Activated CD4-positive, alpha-beta T cell treated with anti-CD3 and anti-CD28 coated beads, Interleukin-2, amount 50 U/mL, for 4 hours (primary cell): ENCODE measurements at places on chromosomes 7 and 10.

- DNase-seq: no peak
Observed at GRCh38 chr10:110686047-110686446, 41.9 kb downstream of the RBM20 start.

DNA sequence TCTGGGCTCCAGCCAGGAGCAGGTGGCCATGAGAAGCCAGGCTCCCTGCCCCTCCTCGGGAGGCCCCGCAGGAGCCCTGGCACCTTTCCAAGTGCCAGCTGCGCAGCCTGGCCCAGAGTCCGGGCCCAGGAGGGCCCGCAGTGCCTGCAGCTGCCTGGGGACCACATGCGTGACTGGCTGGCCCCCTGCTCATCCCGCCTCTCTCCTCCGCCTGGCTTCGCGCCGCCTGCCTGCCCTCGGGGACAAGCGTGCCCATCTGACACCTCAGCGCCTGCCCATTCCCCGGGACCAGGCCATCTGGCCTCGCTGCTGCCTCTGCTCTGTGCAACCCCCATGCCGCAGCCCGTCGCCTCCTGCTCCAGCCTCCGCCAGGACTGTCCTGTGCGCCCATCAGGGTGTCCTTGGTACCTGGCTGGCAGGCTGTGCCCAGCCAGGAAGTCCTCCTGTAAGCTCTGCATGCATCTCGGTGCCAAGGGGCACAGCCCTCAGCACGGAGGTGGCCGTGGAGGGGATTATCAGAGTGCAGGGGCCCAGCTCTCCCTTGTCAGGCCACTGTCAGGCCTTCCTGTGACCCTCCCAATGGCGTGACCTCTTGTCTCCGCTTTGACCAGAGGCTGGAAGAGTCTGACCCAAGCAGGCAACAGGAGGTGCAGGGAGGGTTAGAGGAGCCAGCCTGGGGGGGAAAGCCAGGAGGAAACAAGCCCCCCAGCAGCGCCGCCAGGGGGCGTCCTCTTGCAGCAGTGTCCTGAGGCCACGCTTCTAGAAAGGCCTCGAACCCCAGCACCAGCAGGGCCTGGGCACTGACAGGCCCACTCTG lies 50.5 kb downstream of the TMEM209 start:
- no peak for DNase-seq

GRCh38 chr10:35928748-35929147 lies 286.7 kb upstream of the FZD8 start:
- no peak for DNase-seq

DNA sequence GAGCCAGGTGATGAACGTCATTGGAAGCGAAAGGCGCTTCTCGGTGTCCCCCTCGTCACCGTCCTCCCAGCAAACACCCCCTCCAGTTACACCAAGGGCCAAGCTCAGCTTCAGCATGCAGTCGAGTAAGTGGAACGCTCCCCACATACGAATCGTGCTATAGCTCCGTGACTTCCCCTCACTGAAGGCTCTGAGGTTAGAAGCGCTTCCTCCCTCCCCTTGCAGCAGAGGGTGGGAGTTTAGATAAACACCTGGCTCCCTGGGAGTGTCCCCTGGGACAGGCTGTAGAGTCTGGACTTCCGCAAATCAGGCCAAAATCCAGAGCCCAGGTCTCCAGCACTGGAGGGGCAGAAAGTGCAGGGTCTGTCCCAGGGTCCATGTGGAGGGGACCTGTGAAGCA lies 105.0 kb upstream of the NPS start:
- DNase-seq: no peak

GRCh38 chr10:613271-614138 lies 76.0 kb downstream of the DIP2C start:
- DNase-seq: no peak

DNA sequence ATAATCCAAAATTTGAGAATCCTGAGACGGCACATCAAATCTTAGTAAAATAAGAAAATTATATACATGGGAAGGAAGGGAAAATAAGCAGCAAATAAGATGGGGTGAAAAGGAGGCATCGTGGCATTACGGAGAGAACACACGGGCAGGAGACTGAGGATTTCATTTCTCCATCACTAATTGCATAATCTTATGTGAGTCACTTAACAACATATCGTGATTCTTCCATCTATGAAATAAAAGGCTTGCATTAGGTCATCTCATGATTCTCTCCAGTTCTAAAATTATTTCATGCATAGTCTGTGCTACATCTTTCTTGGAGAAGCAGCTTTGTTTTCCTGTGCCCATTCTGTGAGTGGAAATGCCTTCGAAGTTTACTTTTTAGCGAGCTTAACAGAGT lies 288.7 kb downstream of the LRMDA start:
- no peak for DNase-seq

GRCh38 chr10:88408096-88408495 lies 175.0 kb downstream of the RNLS start:
- DNase-seq: no peak

GRCh38 chr10:130378556-130379400 lies 242.6 kb downstream of the GLRX3 start:
- no peak for DNase-seq

DNA sequence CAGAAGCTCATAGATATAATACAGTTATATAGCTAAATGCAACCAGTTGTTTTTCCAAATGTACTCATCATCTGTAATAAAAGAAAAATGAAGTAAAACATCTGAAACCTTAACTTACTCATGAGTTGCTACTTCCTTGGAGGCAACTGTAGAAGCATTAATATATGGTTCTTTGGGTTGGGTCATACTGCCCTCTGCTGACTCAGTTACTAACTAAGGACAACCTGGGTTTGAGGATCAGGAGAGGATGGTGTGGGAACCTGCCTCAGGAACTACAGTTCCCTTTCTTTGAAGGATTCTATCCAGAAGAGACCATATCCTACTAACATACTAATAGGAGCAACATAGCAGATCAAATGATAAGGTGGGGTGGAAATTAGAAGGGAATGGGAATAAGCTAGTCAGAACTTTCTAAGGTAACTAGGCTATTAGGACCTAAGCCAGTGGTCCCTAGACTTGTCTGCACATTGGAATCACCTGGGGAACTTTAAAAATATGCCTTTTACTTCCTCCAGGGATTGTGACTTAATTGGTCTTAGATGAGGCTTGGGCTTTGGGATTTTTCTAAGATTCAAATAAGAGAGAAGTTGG lies 20.7 kb downstream of the COX15 start:
- no peak for DNase-seq

DNA sequence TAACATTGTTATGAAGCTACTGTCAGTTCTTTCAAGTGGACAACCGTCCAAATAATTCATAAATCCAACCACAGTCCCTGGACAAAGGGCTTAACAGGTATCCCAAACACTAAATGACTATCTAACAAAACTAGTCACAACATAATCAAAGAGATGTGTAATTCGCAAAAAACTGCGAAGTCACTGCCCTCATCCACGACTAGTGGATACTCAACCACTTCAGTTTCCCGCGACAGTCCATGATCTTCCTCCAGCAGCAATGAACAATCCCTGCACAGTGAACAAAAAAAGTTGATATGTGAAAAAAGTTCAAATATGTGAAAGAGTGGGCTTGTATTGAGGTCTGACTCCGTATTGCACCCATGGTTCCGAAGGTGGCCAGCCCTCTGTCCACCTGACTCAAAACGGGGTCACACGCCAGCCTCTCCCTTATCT lies 287 bp downstream of the DCLRE1A start:
- DNase-seq: no peak

DNA sequence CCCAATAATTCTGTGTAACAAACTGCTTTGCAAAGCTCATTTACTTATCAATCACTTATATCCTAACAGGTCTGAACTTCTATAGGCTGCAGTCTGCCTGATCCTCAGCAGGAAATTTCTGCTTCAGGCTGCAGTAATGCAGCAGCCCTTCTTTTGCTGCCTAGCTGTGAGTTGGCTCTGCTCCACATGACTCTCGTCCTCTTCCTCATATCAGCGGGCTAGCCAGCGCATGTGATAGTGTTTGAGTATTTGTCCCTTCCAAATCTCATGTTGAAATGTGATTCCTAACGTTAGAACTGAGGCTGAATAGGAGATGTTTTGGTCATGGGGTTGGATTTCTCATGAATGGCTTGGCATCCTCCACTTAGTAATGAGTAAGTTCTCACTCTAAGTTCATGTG lies 387.8 kb downstream of the SEMA3D start:
- no peak for DNase-seq

DNA sequence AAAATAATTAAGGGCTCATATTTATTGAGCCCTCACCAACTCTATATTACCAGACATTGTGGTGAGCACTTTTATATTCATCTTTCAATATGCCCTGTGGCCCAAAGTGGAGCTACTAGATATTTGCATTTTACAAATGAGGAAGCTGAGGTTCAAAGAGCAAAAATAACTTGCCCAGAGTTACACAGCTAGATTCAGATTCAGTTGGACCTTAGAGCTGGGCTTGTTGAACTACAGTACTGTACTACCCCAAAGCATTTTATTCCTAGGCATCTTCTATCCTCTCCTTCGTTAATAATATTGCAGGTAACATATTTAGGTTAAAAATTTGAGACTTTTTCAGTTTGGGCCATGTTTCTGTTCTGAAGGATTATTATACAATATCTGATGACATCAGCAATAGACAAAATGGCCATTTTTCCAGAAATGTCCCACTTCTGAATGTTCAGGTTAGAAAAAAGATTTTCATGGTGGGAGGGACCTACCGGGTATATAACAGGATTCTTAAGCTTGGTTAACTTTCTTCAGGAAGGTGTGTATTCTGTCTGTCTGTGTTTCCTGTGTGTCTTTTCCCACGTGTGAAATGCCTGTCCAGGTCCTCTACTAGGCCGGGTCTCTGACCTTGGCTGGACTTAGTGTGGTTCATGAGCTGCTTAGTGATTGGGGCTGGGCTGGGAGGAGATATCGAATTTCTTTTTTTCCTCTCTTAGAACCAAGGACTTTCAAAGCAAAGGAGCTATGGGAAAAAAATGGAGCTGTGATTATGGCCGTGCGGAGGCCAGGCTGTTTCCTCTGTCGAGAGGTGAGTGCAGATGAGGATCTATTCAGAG lies 13.6 kb downstream of the PRXL2A start:
- no peak for DNase-seq

DNA sequence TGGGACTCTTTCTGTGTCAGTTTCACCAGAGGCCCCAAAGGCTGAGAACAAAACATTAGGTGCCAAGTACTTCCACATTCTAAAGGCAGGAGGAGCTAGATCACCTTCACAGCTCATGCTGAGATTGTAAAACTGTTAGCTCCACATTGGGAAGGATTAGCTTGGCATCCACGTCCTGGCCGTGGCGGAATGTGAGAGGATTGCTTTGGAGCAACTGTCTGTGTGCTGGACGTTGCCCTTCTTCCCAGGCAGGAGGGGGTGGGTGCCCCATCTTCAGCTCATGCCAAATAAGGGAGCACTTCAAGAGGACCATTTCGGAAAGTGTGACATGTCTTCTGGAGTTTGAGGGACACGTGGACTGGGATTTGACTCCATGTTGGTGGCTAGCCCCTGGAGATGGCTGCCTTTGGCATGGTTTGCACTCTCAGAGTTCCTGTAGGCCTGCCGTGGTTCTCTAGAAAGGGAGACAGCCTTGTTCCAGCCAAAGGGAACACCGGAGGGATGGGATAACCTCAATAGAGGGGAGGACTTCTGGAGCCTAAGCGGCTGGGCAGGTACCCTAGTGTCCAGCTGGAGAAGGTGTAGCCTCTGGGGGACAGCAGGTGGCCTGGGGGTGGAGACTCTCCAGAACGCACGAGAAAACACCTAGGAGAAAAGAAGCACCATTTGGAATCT lies 19.9 kb upstream of the FMC1 start:
- DNase-seq: no peak

DNA sequence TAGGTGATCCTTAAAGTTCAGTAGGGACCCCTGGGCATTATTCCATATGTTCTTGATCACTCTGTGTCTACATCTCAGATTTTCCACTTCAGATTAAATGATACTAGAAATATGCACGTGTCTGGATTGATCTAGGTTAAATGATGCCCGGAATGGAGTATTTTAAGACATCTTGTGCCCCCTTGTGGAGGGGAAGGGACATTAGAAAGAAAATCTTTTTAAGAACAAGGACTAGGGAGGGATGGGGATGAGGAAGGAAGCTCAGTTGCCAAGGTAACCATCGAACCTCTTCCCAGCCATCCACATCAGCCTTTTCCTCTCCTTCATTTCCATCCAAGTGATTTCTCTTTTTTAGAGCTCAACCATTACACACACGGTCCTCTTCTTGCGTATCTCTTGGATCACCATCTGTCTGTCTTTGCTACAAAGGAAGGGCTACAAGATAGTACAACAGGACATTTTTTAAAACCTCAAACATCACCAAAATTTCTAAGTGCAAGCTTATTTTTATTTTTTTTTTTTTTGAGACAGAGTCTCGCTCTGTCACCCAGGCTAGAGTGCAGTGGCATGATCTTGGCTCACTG lies 40.5 kb downstream of the PRSS2 start:
- no peak for DNase-seq

GRCh38 chr7:100745184-100745583 lies 11.8 kb downstream of the ZAN start:
- no peak for DNase-seq

- DNase-seq: no peak
Observed at GRCh38 chr10:80144067-80144695, 11.7 kb downstream of the PLAC9 start.

DNA sequence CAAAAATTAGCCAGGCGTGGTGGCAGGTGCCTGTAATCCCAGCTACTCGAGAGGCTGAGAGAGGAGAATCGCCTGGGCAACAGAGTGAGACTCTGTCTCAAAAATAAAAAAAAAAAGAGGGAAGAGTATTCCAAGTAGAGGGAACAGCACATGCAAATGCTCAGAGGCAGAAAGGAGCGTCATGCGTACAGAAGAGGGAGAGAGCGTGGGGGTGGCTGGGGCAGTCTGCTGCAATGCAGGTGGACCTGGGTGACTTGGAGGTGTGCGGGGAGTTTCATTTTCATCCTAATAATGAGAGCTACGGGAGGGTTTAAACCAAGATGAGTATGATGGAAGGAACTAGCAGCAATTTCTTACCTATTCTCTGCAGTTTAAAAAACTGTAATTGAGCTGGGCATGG lies 28.8 kb downstream of the CLIP2 start:
- no peak for DNase-seq

GRCh38 chr7:16318463-16318862 lies 102.9 kb downstream of the CRPPA start:
- DNase-seq: no peak

- no peak for DNase-seq
Observed at GRCh38 chr10:3503299-3503698, 281.7 kb downstream of the KLF6 start.

DNA sequence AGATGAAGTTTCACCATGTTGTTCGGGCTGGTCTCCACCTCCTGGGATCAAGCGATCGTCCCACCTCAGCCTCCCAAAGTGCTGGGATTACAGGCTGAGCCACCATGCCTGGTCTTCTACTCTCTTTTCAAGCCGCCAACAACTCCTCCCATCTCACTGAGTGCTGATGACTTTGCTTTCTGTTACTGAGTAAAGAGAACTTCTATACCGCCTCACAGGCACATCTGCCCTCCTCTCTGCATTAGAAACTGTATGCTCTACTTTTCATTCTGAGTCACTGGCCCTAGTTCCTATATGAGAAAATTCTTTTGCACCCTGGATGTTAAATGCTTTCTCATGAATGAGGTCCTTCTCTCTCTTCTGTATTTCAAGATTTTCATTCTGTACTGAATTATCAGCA lies 2.2 kb upstream of the ZNF239 start:
- DNase-seq: no peak
